Mucosa of gallbladder (tissue), 1 donor: ENCODE measurements at places on chromosomes 12 and 14. TPM values are rescaled to one million over a fixed set of nuclear protein-coding genes. Genes with fewer than 3 reads are reported as not detected.

DNA sequence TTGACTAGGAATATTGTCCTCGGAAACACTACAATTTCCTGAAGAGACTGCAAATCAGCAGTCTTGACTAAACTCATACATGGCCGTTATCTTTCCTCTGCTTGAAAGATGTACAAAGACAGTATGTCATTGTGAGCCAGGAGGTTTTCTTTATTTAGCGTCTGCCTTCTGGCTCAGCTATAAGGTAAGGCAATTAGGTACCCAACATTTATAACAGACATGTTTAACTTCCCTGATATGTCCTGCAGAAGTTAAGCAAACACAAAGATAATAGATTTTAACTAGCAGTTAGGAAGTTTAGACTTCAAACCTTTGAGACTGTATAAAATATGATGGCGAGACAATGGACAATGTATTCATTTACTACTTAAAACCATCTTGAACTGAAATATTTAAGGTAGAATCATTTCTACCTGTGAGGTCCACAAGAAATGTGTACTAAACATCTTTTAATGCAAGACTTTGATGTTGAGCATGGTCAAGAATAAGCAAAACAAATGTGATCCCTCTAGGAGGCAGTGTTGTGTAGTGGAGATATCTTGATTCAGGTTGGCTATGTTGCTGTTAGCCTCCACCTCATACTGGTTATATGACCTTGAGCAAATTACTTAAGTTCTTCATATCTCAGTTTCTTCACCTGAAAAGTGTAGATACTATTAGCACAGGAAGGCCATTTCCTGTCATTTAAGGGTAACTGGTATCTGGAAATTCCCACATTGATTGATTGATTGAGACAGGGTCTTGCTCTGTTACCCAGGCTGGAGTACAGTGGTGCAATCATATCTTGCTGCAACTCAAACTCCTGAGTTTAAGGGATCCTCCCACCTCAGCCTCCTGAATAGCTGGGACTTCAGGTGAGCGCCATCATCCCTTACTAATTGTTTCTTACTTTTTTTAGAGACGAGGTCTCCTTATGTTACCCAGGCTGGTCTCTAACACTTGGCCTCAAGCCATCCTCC, 96.3 kb upstream of the EEA1 start:
- DNase-seq = no peak

DNA sequence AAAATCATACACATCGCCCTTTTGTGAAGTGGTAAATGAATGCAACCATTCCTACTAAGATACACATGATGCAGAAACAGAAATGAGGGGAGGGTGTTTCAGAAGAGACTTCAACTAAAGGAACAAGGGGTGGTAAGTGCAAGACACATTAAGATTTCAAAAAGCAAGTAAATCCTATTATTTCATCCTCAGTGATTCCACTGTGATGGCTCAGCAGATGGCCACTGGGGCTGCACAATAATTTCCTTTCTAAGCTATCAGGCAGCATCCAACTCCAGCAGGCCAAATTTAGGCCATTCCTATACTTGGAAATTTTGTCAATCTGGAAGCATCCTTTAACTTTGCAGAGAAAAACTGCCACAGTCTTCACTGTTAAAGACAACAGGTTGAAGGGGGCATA, 272.4 kb downstream of the NELL2 start:
- no peak for DNase-seq

- no peak for DNase-seq
These were observed 106.0 kb downstream of the FAR2 start for GRCh38 chr12:29255042-29255441.

TSHR gene
- not detected for total RNA-seq

TMEM132C gene
- total RNA-seq = 6.7 TPM

GRCh38 chr14:84864548-84865271, 665.2 kb upstream of the FLRT2 start:
- no peak for DNase-seq

TEX52 gene
- not detected for total RNA-seq

SPPL3 gene
- total RNA-seq = 50.7 TPM

GLT1D1 gene
- total RNA-seq = 3.3 TPM

DNA sequence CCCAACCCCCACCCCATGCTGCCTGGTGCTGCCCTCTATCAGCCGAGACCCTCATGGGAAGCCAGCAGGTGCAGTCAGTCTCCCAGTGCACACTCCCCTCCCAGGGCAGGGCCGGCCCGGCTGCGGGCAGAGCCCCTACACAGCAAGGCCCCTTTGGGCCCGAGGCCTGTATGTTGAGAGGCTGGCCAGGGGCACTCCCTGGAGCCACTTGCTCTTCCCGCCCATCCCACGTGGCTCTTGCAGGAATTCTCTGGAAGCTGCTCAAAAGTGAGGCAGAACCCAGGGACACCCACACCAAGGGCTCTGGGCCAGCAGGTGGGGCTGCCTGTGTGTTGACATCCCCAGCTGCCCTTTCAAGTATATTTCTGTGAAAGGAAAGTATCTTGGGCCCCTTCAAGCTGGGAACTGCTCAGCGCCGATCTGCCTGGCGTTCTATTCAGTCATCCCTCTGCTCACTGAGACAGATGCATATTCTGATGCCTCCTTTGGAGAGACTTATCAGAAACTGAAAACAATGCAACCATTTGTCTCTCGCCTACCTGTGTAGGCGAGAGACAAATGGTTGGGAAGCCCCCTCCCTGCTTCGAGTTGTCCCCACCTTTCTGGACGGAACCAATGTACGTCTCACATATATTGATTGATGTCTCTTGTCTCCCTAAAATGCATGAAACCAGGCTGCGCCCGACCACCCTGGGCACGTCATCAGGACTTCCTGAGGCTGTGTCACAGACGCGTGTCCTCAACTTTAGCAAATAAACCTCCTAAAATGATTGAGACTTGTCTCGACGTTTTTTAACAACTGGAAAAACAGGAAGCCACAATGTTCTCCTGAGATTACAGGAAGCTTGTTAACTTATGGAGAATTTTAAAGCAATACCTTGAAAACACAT, 6.0 kb downstream of the GPR132 start:
- no peak for DNase-seq

DNA sequence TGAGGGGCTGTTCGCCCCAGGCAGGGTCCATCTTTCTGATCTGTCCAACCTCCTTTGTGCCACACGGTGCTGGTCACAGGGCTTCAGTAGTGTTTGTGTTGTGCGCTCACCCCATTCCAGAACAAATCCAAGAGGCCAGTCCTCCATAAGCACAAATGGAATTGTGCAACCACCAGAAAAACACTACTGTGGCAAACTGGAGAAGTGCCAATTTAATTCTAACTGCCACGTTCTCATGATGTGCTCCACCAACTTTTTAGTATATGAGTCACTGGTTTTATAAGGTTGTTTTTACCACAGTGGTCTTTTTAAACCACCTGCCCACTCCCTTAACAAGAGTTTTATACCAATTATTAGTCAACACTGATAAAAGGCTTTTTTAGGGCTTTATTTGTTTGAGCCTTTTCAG, 380.2 kb downstream of the NAV3 start:
- no peak for DNase-seq

- no peak for DNase-seq
These were observed 92.7 kb downstream of the ITPK1 start for GRCh38 chr14:93023039-93023438.

TAS2R19 gene
- total RNA-seq = 1.9 TPM

SLC7A8 gene
- 98.5 TPM for total RNA-seq

GRCh38 chr14:67623114-67623513, 3.4 kb downstream of the ARG2 start:
- no peak for DNase-seq

- DNase-seq = no peak
These were observed 3.9 kb downstream of the SVOP start for GRCh38 chr12:109016978-109017377.

- DNase-seq = no peak
These were observed 18.8 kb downstream of the NCKAP5L start for GRCh38 chr12:49809381-49809905.

- DNase-seq = no peak
These were observed 271.8 kb downstream of the AEBP2 start for GRCh38 chr12:19710811-19711793.

GRCh38 chr14:74263921-74264320, 24.7 kb downstream of the VSX2 start:
- DNase-seq = no peak

GRCh38 chr14:21923820-21924219, 250.2 kb upstream of the OR4E1 start:
- DNase-seq = no peak
